ENCODE measurements at places on chromosomes 16 and 17.

GRCh38 chr17:6919158-6919557, 76.7 kb upstream of the ALOX12 start:
- no peak for ATAC-seq

GRCh38 chr16:19751478-19752385, 33.7 kb downstream of the IQCK start:
- no peak for ATAC-seq

- no peak for ATAC-seq
These were observed 12.8 kb upstream of the MT4 start for GRCh38 chr16:56551796-56552738.

GRCh38 chr17:63927464-63928171, 4.5 kb downstream of the CD79B start:
- ATAC-seq: peak; percentile 37

- no peak for ATAC-seq
These were observed 77.5 kb downstream of the GSG1L start for GRCh38 chr16:27985981-27986380.

- peak; percentile 56 for ATAC-seq
These were observed 379 bp upstream of the OTOP2 start for GRCh38 chr17:74923538-74924249.

GRCh38 chr17:2025220-2025621, at the start of gene RTN4RL1:
RTN4RL1 (minus strand) TSS chr17:2025334; CDS start chr17:2024865, 469 bp downstream.
- ATAC-seq: peak; percentile 20

DNA sequence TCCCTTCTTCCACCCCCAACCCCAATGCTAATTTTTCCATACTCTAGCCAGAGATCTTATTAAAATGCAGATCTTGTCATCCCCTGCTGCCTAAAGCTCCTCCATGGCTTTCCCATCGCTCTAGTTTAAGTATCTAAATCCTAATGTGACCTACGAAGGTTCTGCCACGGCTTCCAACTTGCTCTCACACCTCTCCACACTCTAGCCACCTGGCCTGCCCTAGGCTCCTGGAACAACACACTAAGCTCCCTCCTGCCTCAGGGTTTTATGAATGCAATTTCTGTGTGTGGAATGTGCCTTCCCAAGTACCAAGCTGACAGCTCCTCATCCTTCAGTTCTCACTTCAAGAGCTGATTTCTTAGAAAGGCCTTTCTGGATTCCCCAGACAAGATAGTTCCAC, 16.6 kb downstream of the NXPH3 start:
- ATAC-seq: no peak

DNA sequence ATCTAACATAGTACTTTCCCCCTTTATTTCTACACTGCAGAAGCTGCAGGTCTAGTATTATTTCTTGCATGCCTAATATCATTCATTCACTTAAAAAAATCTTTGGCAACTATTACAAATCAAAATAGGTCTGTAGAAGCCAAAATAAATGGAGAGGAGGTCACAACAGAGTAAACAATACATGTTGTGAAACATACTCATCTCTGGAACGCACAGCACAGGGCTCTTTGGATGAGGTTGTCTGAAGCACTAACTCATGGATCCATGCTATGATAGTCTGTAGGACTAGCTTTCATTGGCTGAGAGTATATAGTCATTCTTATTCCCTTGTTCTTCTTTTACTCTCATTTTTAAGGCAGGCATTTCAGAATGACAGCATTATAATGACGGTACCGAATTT, 21.3 kb downstream of the MYO1D start:
- ATAC-seq: no peak

- ATAC-seq: no peak
These were observed 5.8 kb downstream of the PRSS27 start for GRCh38 chr16:2713985-2714774.

DNA sequence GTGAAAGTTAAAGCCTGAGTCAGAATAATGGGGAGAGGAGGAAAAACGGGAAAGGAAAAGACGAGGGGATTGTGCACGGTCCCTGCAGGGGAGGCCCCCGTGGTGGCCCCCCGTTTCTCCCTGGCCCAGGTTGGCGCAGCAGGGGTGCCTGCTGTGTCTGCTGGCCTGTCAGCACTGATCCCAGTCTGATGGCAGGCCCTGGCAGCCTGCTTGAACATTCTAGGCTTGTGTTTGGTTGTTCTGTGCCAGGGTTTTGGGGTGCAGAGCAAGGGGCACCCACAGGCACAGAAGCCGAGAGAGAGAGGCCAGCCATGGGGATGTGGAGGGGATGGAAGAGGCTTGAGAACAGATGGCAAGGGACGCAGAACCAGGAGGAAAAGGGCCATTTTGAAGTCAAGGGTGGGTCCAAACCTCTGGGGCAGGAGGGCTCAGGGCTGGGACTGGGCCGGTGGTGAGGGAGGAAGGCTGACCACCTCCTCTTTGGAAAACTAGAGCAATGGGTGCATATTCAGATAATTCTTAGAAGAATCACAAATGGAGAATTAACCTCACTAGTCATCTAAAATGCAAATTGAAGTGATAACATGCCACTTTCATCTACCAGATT, 35.9 kb downstream of the TBX4 start:
- no peak for ATAC-seq

DNA sequence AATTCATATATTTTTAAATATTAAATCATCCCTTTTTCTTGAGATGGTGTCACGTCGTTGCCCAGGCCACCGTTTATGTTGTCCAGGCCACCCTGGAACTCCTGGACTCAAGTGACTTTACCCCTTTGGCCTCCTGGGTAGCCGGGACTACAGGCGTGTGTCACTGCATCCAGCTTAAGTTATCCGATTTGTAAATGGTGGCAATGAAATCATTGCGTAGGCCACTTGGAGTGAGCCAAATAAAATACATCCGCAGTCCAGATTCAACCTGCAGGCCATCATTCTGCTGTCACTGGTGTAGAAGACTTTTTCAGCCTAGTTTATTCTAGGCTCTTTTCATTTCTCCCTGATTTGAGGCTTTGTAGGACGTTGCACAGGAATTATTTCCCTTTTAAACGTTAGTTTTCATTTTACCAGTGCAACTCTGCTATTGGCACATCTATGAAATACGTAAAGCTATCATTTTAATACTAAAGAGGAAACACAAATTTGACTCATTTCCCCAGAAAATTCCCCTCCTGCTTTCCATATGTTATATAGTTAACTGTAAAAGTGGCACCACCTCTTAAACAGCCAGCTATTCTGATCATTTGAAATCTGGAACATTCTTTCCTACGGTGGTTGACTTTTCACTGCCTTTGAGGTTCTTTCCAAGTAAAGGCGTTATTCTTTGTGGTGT, 449.8 kb downstream of the MAF start:
- no peak for ATAC-seq

DNA sequence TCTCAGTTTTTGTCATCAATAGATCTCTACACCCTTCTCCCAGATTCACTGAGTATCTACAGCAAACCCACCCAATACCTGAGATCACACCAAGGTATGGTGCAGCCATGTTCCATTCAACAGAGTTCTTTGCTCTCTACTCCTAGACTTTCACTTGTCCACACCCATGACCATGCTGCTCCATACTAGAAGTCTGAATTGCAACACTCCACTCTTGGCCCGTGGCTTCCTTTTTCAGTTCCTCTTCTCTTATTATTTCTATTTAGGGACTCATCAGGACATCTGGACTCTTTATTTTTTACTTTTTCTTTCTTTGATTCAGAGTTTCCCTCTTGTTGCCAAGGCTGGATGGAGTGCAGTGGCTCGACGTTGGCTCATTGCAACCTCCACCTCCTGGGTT, 37.1 kb downstream of the YWHAE start:
- peak; percentile 90 for ATAC-seq

GRCh38 chr17:82751171-82751570, 694 bp upstream of the TBCD start:
- ATAC-seq: peak; percentile 76

DNA sequence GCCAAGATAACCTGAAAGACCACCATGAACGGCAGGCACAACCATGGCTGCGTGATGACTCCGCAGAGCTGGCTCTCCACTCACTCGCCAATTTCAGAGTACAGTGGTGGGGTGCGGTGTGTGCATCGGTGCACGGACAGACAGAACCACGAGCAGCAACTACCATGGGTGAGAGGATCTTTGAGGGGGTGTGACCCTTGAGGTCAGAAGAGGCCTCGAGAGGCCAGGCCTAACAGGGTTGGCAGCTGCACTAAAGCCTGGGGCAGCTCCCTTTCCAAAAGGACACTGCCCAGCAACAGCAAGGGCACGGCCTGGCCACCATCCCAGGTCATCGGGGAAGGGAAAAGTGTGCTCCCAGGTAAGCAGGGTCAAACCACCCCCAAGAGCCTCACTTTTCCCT, 1.9 kb upstream of the ECI1 start:
- ATAC-seq: no peak

- ATAC-seq: no peak
These were observed 44.6 kb downstream of the STH start for GRCh38 chr17:46043606-46044005.

- ATAC-seq: no peak
These were observed 43.4 kb downstream of the TAOK1 start for GRCh38 chr17:29433541-29433940.

DNA sequence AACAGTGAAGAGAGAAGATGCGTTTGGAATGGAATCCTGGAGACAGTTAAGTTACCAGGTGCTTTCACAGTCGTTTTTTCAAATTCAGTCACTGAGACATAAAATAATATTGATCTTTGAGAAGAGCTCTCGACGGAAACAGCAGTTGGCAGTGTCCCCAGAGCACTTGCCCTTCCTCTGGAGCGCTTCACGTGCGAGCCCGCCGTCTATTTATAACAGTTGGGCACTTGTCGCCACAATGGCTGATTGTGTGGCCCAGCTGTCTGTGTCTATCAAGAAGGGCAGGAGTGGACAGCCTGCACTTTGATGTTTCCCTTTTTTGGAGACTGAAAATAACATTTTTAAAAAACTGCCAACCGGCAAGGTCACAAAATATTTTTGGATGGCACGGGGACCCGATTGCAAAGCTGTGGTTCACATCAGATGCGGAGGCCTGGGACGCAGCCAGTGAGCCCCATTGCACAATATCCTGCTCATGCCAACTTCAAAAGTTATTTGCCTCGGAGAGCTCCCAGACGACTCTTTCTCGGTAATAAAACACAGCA, 62.9 kb downstream of the ADCY9 start:
- no peak for ATAC-seq
